ENCODE measurements at places on chromosomes 16 and 17.

GRCh38 chr17:66580184-66580955 is 254.5 kb upstream of the CACNG5 start:
- no peak for DNase-seq

DNA sequence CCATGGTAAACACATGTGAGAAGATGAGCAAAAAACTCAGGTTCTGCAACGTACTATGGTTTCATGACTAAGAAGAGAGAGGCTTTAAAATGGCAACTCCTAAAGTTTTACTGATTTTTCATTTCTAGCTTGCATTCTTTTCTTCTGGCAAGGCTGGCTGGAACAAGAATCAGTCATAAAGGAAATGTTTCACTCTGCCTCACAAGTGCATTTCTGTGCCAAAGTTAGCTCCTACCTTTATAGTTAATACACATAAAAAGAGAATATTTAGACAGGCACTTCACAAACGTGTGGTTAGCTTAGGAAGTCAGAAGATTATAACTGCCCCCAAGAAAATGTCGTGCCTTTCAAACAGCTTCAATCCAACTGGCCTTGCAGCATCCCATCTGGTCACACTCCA is 417.1 kb upstream of the CDH11 start:
- no peak for DNase-seq

- no peak for DNase-seq
Measured at GRCh38 chr17:38719943-38720641, 10.0 kb upstream of the CISD3 start.

DNA sequence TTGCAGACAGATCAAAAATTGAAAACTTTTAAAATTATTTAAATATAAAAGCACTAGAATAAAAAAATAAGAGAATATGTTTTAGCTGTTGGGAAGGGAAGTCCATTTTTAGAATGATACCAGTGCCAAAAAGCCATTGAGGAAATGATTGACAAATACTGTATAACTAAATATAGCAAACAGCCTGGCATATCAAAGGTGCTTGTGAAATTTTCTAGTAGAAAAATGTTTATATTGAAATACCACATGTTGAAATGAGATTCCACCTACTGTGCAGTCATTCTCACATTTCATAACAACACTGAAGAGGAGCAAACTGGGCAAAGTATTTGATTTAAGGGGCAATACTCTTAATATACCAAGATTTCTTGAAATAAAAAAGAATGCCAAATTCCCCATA is 183.5 kb downstream of the PHKB start:
- no peak for DNase-seq

DNA sequence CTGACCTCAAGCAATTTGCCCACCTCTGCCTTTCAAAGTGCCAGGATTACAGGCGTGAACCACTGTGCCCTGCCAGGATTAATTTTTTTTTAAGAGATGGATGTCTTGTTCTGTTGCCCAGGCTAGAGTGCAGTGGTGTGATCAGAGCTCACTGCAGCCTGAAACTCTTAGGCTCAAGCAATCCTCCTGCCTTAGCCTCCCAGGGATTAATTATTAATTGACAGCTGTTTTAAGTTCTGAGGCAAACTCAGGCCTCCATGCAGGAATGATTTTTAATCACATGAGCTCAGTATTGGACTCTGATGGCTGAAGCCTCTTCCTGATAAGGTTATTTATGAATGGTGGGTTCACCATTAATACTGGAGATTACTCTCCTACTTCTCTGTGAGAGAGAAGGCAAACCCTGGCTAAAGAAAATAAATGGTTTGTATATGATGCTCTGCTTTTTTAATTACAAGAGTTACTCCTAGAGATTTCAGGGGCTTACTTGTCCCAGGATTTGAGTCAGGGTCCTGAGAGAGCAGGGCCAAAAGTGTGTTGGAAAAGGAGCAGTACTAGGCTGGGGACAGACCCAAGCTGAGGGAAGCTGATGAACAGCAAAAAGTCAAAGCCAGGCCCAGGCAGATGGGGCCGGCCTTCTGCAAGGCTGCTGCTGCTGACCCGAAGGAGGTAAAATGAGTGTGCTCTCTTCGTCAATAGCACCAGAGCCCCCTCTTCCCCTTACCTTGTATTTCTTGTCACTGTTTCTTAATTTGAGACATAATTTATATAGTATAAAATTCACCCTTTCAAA is 56.9 kb upstream of the HAS3 start:
- DNase-seq, result no peak

DNA sequence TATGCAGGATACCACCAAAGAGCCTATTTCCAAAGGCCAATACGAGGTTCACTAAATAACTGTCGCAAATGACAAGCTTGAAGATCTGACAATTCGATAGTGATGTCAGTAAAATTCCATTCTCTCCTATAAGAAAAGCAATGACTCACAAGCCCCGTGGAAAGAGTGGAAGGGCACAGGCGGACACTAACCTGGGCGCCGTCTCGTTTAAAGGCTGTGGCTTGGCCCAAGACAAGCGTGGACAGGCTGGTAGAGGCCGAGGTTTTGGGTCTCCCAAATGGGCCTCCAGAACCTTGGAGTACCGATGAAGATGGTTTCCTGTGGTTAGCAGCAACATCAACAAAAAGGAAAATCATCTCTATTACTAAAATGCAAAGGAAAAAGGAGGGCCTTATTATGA is 16.5 kb upstream of the SLC38A8 start:
- DNase-seq, result no peak

DNA sequence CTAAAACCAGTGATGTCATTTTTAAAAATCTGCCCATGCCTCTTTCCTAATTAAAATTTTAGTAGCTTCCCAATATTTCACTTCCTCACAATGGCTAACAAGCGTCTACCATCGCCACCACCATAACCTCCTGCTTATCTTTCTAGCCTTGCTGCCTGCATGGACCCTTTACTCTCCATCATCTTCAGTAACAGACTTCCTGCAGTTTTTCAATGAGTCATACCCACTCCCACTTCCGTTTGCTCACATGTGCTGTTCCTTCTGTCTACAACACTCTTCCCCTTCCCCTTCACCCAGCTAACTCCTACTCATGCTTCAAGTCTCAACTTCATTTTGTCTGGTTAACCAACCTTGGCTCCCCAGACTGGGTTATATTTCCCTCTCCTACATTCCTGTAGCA is 12.8 kb upstream of the SKAP1 start:
- DNase-seq, result no peak

DNA sequence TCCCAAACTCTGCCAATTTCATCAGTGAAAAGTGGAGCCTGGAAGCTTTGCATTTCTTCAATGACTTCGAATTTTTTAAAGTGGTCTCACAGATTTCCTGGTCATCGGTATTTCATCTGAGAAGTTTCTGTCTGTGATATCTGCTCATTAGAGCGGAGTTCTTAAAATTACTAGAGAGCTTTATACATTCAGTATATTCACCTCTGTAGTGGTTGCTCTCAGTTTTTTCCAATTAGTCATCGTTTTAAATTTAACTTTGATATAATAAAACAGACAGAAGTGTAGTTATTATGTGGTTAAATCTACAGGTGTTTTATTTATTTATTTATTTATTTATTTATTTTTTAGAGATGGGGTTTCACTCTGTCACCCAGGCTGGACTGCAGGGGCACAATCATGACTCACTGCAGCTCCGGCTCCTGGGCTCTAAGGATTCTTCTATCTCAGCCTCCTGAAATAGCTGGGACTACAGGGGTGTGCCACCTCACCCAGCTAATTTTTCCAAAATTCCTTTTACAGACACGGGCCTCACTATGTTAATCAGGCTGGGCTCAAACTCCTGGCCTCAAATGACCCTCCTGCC is 16.0 kb downstream of the ARHGAP17 start:
- DNase-seq, result no peak

- no peak for DNase-seq
Measured at GRCh38 chr16:4572715-4573114, 16.6 kb downstream of the C16orf96 start.

- DNase-seq, result no peak
Measured at GRCh38 chr16:89931305-89931896, 8.3 kb downstream of the TUBB3 start.

GRCh38 chr17:73091410-73091769 is 1.1 kb downstream of the SLC39A11 start:
- DNase-seq, result no peak

GRCh38 chr17:45732926-45733505 is 51.1 kb upstream of the CRHR1 start:
- no peak for DNase-seq

- no peak for DNase-seq
Measured at GRCh38 chr16:19184823-19185509, 16.9 kb downstream of the SYT17 start.

GRCh38 chr16:87201790-87202189 is 115.4 kb downstream of the C16orf95 start:
- DNase-seq, result no peak

All from DMS153 (cell line).